ENCODE measurements at places on chromosomes 1 and 21. TPM values are rescaled to one million over a fixed set of nuclear protein-coding genes. Genes with fewer than 3 reads are reported as not detected.

Gene MXRA8
- not detected for polyA plus RNA-seq

- no peaks in the 10 kb centered on the region for H3K36me3 ChIP-seq
- H3K27ac ChIP-seq = no peak overlapping the region
- DNase-seq = no peak
- no peaks in the 10 kb centered on the region for H3K4me1 ChIP-seq
- peaks cover 2% of the 10 kb centered on the region for H3K27me3 ChIP-seq
Measured at GRCh38 chr1:15994081-15994480, 10.0 kb upstream of the SRARP start.

DNA sequence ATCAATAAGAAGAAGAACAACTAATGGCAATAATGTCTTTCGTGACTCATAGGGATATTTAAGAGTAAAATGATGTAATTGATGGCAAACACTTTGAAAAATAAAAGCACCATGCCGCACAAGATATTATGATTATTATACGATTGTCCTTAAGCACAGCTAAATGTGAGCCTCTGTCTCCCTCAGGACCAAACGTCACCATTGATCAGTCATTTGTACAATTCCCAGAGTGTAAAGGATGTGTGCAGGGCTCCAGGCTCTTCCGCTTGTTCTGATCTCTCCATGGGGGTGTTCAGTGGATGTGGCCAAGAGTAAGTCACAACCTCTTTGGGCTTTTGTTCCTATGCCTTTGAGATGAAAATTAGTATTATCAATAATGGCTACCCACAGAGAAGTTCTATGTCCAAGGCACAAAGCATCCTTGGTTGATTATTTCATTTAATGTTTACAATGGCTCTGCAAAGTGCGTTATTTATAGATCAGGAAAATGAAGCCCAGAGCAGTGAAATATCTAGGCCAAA is 17.7 kb upstream of the C1orf87 start:
- peaks cover 6% of the 10 kb centered on the region for H3K27me3 ChIP-seq
- no peaks in the 10 kb centered on the region for H3K36me3 ChIP-seq
- H3K27ac ChIP-seq = no peak overlapping the region
- no peak overlapping the region for H3K4me3 ChIP-seq
- H3K4me1 ChIP-seq = no peaks in the 10 kb centered on the region
- DNase-seq = no peak

GRCh38 chr21:37459575-37459974 is 93.0 kb downstream of the DYRK1A start:
- peak overlapping the region; percentile 80 for H3K27ac ChIP-seq
- peaks cover 3% of the 10 kb centered on the region for H3K27me3 ChIP-seq
- no peak overlapping the region for H3K4me3 ChIP-seq
- DNase-seq = no peak
- peaks cover 88% of the 10 kb centered on the region for H3K4me1 ChIP-seq

Gene FOXO6
- not detected for polyA plus RNA-seq

Gene TEX38
- polyA plus RNA-seq = not detected

DNA sequence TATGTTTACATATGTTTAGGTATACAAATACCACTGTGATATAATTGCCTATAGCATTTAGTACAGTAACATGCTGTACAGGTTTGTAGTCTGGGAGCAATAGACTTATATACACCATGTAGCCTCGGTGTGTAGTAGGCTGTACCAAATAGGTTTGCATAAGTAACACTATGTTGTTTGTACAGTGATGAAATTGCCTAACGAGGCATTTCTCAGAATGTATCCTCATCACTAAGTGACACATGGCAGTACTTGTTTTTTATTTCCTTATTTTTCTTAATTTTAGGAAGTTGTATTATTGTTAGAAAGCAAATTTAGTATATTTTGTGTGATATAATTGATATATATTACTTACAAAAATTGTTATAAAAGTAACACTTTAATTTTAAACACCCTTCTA is 840.9 kb downstream of the LTN1 start:
- H3K36me3 ChIP-seq = no peaks in the 10 kb centered on the region
- DNase-seq = no peak
- peaks cover 1% of the 10 kb centered on the region for H3K27me3 ChIP-seq

GRCh38 chr1:90187323-90187585 is 192.3 kb downstream of the ZNF326 start:
- no peaks in the 10 kb centered on the region for H3K4me1 ChIP-seq
- H3K4me3 ChIP-seq = no peak overlapping the region
- peaks cover 2% of the 10 kb centered on the region for H3K27me3 ChIP-seq
- no peak for DNase-seq
- no peaks in the 10 kb centered on the region for H3K36me3 ChIP-seq
- H3K27ac ChIP-seq = no peak overlapping the region

DNA sequence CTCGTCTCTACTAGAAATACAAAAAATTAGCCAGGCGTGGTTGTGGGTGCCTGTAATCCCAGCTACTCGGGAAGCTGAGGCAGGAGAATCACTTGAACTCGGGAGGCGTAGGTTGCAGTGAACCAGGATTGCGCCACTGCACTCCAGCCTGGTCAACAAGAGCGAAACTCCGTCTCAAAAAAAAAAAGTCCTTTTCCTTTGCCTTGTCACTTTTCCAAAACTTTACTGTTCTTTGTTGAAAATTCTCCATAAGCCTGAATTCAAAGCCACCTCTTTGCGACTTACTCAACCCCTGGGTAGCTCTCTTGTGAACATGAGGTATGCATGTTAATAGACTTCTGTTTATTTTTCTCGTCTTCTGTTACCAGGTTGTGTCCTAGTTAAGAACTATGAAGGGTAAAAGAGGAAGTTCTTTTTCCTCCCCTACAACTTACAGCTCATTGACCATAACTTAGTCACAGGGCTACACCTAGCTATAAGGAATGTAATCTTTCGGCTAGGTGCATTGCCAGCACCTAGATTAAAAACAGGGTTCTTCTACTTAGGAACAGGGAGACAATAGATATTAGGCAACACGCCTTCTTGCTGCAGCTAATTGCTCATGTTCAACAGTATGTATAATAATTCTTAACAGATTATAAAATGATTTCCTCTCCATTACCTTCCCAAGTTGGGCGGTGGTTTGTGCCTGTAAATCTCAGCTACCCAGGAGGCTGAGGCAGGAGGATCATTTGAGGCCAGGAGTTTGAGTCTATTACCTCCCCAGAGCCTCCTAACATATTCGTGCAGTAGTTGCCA is 40.9 kb downstream of the PTAFR start:
- H3K4me3 ChIP-seq = no peak overlapping the region
- no peak overlapping the region for H3K27ac ChIP-seq
- no peak for DNase-seq
- peaks cover 13% of the 10 kb centered on the region for H3K27me3 ChIP-seq
- H3K36me3 ChIP-seq = no peaks in the 10 kb centered on the region

DNA sequence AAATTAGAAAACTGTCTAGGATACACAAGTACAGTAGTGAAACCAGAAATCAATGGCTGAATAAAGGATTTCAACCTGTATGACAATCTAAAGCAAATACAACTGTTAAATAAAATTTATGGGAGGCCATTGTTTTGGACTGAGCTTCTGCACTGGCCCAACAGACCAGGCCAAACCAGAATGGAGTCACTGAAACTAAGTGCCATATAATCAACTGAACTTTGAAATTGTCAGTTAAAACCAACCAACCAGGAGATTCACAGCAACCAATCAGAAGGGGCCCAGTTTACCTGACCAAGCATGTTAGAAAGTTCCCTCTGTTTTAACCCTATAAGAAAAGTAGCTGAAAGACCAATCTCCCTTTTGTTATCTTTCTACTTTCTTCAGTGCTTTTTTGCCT is 30.5 kb upstream of the SOAT1 start:
- H3K27me3 ChIP-seq = peaks cover 2% of the 10 kb centered on the region
- no peak overlapping the region for H3K27ac ChIP-seq
- H3K36me3 ChIP-seq = no peaks in the 10 kb centered on the region
- no peaks in the 10 kb centered on the region for H3K4me1 ChIP-seq
- no peak overlapping the region for H3K4me3 ChIP-seq

DNA sequence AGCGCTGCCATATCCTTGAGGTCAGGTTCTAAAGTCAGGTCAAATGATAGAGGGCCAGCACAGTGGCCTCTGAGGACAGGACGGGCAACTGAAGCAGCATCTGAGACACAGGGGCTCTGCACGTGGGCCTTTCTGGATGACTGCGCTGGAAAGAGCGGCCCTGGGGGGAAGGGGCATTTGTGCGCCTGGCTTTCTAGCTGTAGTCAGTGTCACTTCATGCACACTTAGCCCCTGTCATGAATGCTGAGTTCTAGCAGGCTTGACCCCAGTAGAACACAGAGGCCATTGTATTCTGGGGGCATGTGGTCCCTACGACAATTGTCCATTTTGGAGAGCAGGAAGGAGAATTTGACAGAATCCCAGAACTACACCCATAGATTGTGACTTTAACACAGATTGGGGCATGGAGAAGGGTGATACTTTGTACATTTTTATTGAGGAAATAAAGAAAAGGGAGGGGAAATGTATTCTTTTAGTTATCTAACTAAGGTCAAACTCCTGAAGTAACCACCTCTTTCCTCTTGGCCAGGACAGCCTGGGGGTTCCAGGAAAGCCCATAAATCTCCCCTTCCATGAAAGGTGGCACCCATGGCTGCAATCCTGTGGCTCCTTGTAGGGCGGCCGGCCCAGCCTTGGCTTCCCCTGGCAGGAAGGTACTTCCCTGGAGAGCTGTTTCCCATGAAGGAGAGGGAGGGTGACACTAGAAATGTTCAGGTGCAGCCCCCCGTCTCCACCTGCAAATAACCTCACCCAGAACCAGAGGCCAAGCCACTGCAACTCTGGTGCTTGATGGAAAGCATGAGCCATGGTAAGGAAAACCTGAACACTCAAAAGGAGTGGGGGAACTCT is 34.4 kb downstream of the NTPCR start:
- no peak overlapping the region for H3K27ac ChIP-seq
- H3K4me1 ChIP-seq = no peaks in the 10 kb centered on the region
- H3K27me3 ChIP-seq = peaks cover 1% of the 10 kb centered on the region
- H3K4me3 ChIP-seq = no peak overlapping the region

GRCh38 chr1:241109039-241109438 is 248.0 kb downstream of the RGS7 start:
- H3K27me3 ChIP-seq = no peaks in the 10 kb centered on the region
- no peaks in the 10 kb centered on the region for H3K36me3 ChIP-seq
- no peak for DNase-seq
- H3K4me3 ChIP-seq = no peak overlapping the region
- H3K4me1 ChIP-seq = no peaks in the 10 kb centered on the region
- H3K27ac ChIP-seq = no peak overlapping the region

DNA sequence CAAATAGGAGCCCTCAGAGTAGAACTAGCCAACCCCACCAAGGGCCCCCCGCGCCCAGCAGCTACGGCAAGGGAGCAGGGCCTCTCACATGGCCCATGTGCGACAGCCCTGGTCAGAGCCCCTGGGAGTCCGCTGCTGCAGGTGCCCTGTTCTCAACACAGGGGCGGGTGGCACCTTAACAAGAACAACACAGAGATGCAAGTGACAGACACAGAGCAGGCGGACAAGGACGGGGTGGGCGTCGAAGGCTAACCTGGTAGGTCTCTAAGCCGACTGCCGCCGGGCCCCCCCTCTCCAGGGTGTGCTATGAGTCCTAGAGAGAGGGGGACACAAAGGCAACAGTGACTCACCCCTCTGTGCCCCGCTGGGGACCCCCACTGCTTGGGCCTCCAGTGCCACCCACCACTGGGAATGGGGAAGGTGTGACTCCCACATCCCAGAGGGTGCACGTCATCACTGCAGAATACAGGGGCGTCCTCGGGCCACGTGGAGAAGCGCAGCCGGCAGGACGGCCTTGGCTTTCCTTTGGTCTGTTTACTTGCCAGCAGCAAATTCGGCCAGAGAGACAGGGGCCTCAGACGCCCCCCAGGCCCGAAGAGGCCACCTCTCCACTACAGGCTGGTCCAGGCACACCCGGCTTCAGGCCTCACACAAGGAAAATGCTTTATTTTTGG is 44.8 kb downstream of the PRDM15 start:
- H3K4me1 ChIP-seq = no peaks in the 10 kb centered on the region
- DNase-seq = no peak
- H3K27me3 ChIP-seq = no peaks in the 10 kb centered on the region
- H3K36me3 ChIP-seq = peaks cover 9% of the 10 kb centered on the region
- no peak overlapping the region for H3K27ac ChIP-seq

GRCh38 chr1:177448652-177449357 is 278.0 kb downstream of the BRINP2 start:
- H3K4me1 ChIP-seq = no peaks in the 10 kb centered on the region
- no peak overlapping the region for H3K27ac ChIP-seq
- H3K36me3 ChIP-seq = no peaks in the 10 kb centered on the region
- H3K27me3 ChIP-seq = no peaks in the 10 kb centered on the region

Gene RUSC1
- 9.2 TPM for polyA plus RNA-seq
